ENCODE measurements at places on chromosomes 7 and 10. TPM values are rescaled to one million over a fixed set of nuclear protein-coding genes. Genes with fewer than 3 reads are reported as not detected.

The SLC16A12 gene
- under 0.01 TPM for total RNA-seq

The SPDYE16 gene
- 0.33 TPM for total RNA-seq

The ITIH5 gene
- 2.8 TPM for total RNA-seq

The DDC gene
- total RNA-seq: not detected

The XRCC2 gene
- 2.6 TPM for total RNA-seq

The SPDYE8 gene
- total RNA-seq: not detected

The NEUROD6 gene
- not detected for total RNA-seq

The FBXO24 gene
- total RNA-seq: 0.33 TPM

The OR9A2 gene
- not detected for total RNA-seq

The C7orf33 gene
- total RNA-seq: not detected

The OLAH gene
- total RNA-seq: not detected

Data from smooth muscle cell of trachea (primary cell).